Activated T-helper 1 cell treated with anti-CD3 and anti-CD28 coated beads, Interleukin-2, amount 50 U/mL, for 16 hours (primary cell): ENCODE measurements at places on chromosomes 16 and 17.

DNA sequence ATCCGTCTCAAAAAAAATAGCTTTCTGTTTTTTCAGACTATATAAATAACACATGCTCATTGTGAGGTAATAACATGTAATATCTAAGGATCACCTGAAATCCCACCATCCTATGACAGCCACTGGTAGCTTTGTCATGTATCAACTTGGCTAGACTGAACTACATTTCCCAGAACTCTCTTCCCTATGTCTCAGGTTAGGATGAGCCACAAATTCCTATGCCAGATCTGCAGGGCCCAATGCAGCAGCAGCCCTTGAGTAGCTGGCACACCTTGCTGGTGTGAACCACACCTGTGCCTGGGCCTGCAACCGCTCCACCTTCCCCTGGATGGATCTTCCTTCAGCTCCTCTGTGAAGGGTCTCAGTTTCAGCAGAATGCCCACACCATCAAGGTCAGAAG lies 28.1 kb downstream of the OGFOD1 start:
- DNase-seq, result no peak

- DNase-seq, result no peak
These were observed 110.2 kb upstream of the CPHXL start for GRCh38 chr16:75836347-75837010.

- DNase-seq, result no peak
These were observed 34.0 kb downstream of the ZNF750 start for GRCh38 chr17:82805823-82806222.

- DNase-seq, result no peak
These were observed 45.7 kb upstream of the SIAH1 start for GRCh38 chr16:48430890-48431289.

- no peak for DNase-seq
These were observed 205.1 kb upstream of the ELAC2 start for GRCh38 chr17:13222975-13223374.

DNA sequence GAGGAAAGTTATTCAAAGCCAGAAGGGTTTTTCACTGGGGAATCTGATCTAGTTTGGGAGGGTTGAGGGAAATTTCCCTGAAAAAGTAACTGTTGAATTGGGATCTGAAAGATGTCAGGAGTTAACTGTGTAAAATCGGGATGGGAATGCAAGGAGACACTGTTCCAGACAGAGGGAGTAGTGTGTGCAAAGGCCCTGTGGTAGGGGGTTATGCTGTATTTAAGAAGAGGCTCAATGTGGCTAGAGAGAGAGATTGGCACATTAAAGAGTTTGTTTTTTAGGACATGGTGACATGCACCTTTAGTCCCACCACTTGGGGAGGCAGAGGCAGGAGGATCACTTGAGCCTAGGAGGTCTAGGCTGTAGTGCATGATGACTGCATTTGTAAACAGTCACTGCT lies 16.9 kb downstream of the CDH3 start:
- DNase-seq, result no peak

- no peak for DNase-seq
These were observed at the start of gene DBNDD1 for GRCh38 chr16:90018652-90019542. DBNDD1 (minus strand) TSS chr16:90019456; CDS start chr16:90019341, 115 bp downstream.

DNA sequence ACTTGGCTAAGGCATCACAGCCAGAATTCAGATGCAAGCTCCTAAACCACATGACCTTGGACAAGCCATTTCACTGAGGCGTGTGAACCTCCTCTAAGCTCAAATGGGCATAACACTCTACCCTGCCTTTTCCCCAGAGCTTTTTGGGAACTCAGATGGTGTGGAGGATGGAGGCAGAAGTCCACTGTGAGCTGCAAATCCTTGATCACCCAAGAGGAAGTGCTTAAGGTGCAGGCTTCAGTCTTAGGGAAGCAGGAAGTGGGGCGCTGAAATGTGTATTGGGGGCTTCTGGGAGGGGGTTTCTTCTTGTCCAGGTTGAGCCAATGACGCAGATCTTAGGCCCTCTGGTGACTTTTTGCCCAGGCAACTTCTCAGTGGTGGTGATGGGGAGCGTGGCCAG lies 12.9 kb downstream of the CIITA start:
- DNase-seq, result no peak

DNA sequence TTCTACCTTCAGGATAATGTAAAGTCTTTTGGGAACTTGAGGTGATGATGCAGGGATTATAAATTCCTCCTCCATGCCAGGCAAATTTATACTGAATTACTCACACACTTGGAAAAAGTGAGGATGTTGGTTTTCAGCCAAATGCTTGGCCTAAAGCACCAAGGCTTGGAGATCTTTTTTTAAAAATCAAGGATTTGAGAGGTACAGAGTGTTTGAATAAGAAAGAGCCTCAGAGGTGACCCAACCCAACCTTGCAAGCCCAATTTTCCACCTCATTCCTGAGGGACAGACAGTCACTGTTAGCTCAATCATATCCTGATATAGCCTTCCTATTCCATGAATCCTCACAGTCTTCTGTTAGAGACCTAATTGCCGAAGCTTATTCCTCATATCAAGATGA lies 14.0 kb downstream of the GRIN2A start:
- no peak for DNase-seq

- DNase-seq, result no peak
These were observed 16.2 kb upstream of the KPNA2 start for GRCh38 chr17:68019336-68019674.

DNA sequence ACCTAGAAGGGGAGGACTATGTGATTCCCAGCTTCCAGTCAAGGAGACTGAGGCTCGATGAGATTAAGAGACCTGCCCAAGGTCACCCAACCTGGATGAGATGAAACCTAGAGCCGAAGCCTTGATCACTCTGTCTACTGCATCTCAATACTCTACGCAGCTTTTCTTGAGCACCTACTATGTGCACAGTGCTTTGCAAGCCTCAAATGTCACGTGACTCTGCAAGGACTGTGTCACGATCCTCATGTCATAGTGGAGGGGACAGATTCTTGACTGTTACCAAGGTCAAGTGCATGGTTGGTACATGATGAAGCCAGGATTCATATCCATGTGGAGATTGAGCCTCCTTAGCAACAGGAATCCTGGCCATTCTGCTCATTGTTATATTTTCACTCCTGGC lies 14.7 kb downstream of the BCO1 start:
- no peak for DNase-seq

DNA sequence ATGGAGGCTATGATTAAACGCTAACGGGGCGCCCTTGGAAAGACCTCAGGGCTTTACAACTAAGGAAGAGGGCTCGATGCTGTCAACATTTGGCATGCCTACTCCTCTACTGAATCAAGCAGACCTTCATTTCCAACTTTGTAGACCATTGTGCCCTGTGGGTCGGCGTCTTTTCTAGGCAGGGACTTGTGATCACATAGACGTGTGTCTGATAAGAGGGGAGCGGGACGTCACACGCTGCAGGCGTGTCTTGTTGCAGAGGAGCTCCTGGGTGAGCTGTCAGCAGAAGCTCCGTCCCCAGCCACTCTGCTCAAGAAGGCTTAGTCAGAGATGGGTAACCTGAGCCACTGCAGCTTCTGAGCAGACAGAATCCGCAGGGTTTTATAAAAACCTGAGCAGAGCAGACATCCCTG lies 2.8 kb downstream of the MAPK8IP3 start:
- DNase-seq, result no peak

GRCh38 chr16:17211797-17212196 lies 259.0 kb downstream of the XYLT1 start:
- DNase-seq, result no peak

- no peak for DNase-seq
These were observed 4.7 kb downstream of the PDE6G start for GRCh38 chr17:81651692-81652091.

DNA sequence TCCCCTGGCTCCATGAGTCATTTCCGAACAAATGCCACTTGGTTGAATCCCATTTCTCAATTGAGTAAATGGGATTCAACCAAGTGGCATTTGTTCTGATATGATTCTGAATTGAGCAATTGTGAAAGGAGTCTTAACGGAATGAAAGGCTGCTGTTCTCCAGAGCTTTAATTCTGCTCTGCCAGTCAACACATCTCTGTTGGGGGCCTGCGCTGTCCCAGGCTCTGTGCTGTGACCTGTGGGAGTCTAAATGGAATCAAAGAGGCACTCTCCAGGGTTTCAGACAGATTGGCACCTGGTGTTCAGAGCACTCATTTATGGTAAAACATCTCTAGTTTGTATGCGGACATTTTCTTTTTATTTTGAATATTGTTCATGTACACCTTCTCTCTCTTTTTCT lies 126.2 kb downstream of the WSCD1 start:
- no peak for DNase-seq
